ENCODE measurements at places on chromosomes 5 and 9.

- no peak for DNase-seq
Observed at GRCh38 chr5:73918791-73919221, 292.8 kb downstream of the ARHGEF28 start.

DNA sequence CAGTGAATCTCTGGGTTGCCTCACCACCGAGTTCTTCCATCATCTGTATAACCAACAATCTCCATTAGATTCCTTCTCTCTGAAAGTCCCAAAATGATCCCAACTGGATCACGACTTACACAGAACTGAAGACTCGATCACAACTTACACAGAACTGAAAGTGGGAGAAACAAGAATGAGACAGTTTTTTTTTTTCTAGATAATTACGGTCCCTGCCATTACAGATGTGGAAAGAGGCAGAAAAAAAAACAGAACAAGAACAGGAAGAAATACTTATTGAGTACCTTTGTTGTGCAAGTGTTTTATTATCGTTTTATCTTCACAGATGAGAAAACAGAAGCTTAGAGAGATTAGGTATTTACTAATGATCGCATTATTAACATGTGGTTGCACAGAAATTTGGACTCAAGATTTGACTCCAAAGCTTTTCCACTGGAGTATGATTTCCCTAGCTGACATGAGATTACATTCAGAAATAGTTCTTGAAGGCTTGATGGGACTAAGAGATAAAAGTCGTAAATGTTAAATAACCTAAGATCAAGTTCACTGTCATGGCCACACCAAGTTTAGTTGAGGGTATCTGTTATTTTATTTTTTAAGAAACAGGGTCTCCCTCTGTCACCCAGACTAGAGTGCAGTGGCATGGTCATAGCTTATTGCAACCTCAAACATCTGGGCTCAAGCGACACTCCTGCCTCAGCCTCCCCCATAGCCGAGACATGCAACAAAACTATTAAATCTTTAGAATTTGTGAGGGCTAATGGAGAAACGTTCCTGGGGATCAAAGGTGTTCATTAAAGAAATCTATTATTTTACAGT is 8.9 kb downstream of the PLK2 start:
- no peak for DNase-seq

GRCh38 chr9:81108821-81109220 is 580.5 kb downstream of the TLE1 start:
- DNase-seq: no peak

DNA sequence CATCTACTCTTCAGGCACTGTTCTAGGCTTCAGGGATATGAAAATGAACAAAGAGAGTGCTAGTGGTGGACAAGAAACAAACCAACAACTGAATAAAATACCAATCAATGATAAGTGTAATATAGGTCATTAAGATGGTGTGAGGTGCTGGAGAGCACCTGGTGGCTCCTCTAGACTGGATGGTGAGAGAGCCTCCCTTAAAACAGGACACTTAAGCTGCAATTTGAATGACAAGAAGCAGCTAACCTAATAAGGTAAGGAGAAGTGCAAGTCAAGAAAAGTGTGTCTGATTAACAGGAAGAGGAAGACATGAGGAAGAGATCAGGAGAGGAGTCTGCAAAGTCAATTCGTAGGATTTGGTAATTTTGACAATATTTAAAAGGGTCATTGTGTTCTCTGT is 23.1 kb downstream of the JAKMIP2 start:
- DNase-seq: no peak

DNA sequence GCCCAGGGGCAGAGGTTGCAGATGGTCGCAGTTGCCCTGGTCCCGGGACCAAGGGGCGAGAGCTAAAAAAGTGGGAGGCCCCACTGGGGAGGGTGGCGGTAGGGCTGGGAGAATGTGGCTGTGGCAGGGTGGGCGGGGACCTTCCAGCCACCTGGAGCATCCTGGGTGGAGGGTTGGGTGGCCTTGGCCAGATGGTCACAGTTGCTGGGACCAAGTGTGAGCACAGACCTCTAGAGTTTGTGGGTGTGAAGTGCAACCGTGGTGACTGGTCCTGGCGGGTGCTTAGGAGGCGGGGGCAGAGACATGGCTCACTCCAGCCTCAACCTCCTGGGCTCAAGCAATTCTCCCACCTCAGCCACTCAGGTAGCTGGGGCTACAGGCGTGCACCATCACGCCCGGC is 5.7 kb upstream of the TRAF2 start:
- no peak for DNase-seq

DNA sequence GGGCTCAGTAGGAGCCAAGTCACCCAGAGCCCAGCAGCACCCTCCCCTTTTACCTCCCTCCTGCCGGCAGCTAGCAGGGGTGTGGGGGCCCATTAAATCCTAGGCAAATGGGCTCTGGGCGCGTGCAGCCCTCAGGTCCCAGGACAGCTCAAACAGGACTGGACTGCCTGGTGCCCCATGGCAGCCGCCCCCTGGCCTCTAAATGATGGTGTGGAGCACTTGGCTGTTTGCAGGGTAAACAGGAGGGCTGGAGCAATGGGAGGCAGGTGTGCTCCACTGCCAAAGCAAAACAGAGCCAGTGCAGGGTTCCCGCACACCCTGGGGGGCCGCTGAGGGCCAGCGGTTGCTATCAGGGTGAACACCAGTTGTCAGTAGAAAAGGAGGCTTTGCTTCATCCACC is 55.9 kb upstream of the C5orf58 start:
- DNase-seq: no peak

GRCh38 chr5:178069909-178070308 is 43.4 kb upstream of the N4BP3 start:
- no peak for DNase-seq

- DNase-seq: no peak
Observed at GRCh38 chr9:110115341-110115820, 92.6 kb downstream of the C9orf152 start.

DNA sequence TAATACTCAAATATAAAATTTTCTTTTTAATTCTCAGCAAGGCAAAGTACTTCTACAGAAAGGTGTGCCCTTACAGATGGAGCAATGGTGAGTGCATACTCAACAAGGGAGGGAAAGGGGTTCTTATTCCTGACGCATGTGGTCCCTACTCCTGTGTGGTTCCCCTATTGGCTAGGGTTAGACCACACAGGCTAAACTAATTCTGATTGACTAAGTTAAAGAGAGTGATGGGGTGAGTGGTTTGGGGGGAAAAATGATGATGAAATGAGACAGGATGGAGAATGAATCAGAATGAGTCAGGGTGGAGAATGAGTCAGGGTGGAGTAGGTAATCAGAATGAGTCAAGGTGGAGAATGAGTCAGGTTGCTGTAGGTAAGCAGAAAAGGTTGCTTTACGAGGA is 22.9 kb upstream of the HMGCS1 start:
- DNase-seq: no peak

- DNase-seq: no peak
Observed at GRCh38 chr9:29751226-29751625, 2177.9 kb upstream of the C9orf72 start.

GRCh38 chr5:50623666-50624065 is 42.8 kb upstream of the PARP8 start:
- DNase-seq: no peak

- no peak for DNase-seq
Observed at GRCh38 chr9:115202960-115203751, 85.2 kb upstream of the TNC start.

DNA sequence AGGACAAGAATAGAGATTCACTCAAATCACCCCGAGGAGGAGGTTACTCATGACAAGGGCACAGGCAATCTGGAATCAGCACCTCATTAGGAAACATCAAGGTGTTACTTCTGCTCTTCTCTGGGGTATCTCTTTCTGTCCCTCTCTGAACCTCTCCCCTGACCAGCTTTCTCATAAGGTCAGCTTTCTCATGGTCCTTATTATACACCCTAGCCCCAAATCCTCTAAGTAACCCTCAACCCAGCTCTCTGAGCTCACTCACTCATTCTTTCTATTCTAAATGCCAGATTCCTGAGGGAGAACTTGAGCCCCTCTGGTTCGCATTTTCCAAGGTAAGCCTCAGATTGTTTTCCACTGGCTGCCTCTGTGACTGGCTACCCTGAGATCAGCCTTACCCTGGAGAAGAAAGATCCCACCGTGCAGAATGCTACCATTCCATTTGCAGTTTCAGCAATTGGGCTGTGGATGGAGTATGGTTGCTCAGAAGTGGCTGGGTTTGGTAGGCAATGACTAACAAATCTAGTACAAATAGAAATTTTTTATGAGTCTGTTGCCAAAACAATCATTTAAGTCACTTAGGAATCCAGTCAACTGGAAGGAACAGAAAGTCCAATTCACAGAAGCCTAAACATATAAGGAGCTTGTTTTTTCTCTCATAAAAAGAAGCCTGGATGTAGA is 9.0 kb upstream of the TIMD4 start:
- DNase-seq: no peak

DNA sequence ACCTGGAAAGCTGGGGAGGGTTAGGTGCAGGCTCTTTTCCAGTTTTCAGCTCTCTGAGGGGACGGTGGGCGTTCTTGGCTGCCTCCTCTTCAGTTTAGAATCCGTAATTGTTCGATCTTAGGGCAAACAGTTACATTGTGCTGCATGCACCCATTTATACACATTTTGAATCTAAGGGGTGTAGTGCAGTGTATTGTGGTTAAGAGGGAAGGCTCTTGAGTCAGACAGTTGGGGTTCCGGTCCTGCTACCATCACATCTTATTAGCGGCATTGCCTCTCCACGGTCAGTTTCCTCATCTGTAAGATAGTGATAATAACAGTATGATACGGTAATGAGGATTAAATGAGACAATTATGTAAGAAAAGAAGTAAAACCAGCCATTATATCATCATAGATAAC is 625 bp downstream of the EXOSC2 start:
- DNase-seq: no peak

- DNase-seq: no peak
Observed at GRCh38 chr9:72633966-72634365, 112.6 kb downstream of the TMC1 start.

DNA sequence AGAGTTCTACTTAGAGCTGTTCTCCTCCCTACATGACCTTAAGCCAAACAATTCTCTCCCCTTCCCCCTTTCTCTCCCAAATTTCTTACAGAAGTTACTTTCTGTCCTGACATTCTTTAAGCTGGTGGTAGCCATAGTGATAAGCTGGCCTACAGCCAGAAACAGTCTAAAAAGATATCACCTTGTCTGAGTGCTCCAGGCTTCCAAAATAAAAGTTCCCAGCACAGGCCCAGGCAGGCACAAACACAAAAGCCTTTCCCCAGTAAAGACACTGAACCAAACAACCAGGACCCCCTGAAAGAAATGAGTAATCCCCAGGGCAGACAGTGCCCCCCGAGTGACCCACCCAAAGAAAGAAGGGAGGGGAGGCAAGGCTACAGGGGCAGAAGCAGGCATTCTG is 19.2 kb downstream of the SIL1 start:
- no peak for DNase-seq

All from hippocampal formation (tissue), 2 donors.